ENCODE measurements at places on chromosomes 13 and 19.

- no peak for DNase-seq
Observed at GRCh38 chr19:49553451-49554271, 25.9 kb downstream of the RCN3 start.

DNA sequence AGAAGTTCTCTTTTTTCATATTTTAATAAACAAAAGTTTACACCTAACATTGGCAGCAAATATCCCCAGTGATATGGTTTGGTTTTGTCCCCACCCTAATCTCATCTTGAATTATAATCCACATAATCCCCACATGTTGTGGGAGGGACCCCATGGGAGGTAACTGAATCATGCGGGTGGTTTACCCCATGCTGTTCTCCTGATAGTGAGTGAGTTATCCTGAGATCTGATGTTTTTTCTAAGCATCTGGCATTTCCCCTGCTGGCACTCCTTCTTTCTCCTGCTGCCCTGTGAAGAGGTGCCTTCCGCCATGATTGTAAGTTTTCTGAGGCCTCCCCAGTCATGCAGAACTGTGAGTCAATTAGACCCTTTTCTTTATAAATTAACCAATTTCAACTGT lies 214.7 kb downstream of the SLITRK1 start:
- no peak for DNase-seq

DNA sequence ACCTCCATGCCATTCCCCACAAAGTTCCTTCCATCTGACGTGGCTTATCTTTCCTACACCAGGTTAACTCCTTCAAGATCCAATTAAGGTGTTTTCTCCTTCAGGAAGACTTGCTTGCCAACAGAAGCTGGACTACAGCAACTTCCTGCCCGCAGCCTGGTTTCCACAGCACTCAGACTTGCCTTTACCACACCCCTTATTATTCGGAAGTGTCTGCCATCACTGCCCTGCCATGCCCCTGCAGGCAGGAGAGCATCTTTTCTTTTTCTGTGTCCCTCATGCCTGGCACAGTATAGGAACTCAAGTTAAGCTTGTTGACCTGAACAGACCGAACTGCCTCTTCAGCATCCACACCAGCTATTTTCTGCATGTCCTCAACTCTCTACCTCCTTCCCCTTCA lies 168.0 kb downstream of the FOXO1 start:
- DNase-seq = no peak

- no peak for DNase-seq
Observed at GRCh38 chr19:5299137-5299536, 41.5 kb downstream of the PTPRS start.

- no peak for DNase-seq
Observed at GRCh38 chr19:39154629-39155100, 29.1 kb downstream of the PAK4 start.

DNA sequence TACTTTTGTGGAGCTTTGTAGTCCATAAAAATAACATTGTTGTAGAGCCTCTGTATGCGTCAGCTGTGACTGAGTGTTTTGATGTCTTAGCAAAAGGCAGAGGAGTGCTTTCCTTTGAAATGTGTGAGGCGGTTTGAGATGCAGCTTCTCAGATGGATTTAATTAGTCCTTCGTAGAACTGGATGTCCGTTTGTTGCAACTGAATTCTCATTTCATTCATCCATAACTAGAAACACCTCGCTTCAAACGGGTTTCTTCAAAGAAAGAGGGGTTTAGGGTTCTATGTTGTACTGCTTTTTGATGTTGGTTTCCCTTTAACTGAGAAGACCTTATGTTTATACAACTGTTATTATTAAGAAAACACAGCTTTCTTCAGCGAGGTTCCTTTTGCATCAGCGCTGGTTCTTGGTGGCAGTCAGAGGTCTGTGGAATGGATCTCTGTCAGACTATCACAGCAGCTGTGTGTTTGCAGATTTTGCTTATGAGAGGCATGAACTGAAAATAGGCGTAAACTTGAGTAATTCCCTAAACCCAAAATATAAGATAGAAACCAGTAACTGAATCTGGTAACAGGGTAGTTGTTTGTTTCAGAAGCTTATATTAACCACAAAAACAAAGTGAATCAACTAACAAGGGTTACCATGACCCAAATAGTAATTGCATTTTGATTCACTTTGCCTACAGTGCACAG lies 194.4 kb downstream of the GGACT start:
- no peak for DNase-seq

- no peak for DNase-seq
Observed at GRCh38 chr19:29566496-29567054, 39.5 kb upstream of the POP4 start.

- DNase-seq = no peak
Observed at GRCh38 chr19:38617764-38618589, at the start of gene MAP4K1. Gene MAP4K1 (minus strand): TSS chr19:38617953. CDS start chr19:38617895, 58 bp downstream.

GRCh38 chr13:34748596-34748995 lies 193.5 kb upstream of the NBEA start:
- no peak for DNase-seq

GRCh38 chr19:51012661-51013190 lies 6.8 kb downstream of the KLK10 start:
- DNase-seq = no peak

DNA sequence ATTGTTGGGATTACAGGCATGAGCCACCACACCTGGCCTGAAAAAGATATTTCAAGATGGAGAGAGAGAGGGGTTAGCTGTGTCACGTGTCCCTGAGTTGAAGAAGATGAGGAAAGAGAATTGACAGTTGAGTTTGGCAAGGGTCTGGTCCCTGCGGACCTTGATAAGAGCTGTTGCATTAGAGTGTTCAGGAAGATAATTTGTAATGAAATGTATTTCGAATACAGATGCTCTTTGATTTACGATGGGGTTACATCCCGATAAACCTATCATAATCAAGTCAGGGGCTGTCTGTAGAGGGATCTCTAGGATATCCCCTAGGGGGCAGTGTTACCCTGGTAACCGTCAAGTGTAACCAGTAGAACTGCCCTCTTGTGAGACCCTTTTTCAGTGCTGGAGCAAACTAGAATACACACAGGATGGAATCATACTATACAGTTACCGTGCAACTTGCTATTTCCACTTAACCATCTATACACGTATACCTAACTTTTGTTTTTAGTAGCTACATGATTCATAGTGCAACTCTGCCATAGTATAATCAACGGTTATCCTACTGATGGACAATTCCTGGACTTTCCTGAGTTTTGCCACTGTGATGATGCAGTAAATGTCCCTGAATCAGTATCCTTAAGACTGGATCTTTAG lies 1.5 kb upstream of the ELOF1 start:
- DNase-seq = peak; percentile 9

DNA sequence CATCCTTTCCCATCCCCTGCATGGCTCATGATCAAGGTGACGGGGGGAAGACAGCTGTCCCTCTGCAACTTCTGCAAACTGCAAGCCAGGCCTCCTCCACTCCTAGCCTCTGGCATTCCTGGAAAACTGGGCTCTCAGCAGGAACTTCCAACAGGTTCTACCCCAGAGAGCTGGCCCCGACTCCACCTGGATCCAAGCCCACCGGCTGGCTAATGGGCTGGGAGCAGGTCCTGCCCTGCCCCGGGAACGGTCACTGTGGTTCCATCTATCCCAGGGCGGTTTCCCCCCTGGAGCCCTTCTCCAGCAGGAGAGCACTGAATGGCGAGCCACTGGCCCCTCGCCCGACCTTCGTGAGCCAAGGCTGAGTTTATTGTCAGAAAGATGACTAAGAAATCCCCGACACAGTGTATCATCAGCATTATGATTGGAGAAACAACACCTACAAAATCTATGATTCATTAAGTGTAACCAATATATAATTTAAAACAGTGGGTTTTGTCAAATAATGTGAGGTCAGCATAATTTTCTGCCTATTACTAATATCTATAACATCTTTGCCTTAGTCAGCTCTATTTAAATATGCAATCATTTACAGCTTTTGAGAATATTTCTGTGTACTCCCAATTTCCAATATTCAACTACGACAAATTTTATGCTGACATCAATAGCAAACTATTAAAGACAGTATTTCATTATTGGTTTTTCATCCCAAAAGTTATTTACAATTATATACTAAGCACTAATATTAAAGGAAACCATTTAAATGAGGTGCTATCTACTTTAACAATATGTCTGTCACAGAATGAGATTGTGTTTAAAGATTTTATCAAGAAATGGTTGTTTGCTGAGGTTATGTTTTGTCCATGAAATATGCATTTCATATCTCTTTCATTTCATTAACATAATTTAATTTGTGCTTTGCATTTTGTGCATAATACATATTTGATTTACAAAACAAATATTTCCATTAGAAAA lies 133.0 kb downstream of the URI1 start:
- DNase-seq = no peak

- peak; percentile 65 for DNase-seq
Observed at GRCh38 chr13:40069173-40070044, 413.9 kb downstream of the COG6 start.

DNA sequence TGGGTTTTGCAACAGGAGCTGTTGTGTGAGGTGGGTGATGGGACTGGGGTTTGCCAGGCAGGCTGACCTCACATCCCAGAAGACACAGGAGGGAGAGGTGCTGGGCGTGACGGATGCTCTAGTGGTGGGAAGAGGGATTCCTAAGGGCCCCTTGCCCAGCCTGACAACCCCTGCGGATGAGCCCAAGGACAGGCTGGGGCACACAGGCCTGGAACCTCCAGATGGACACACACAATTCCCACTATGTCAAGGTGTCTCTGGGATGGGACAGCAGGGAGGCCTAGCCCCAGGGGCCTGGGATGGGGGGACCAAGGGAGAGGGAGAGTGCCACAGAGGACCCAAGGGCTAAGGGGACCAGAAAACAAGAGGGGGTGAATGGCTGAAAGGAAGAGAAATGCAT lies 191.5 kb downstream of the ZNF536 start:
- no peak for DNase-seq

GRCh38 chr19:55625004-55625326 lies 599 bp upstream of the ZNF784 start:
- no peak for DNase-seq

DNA sequence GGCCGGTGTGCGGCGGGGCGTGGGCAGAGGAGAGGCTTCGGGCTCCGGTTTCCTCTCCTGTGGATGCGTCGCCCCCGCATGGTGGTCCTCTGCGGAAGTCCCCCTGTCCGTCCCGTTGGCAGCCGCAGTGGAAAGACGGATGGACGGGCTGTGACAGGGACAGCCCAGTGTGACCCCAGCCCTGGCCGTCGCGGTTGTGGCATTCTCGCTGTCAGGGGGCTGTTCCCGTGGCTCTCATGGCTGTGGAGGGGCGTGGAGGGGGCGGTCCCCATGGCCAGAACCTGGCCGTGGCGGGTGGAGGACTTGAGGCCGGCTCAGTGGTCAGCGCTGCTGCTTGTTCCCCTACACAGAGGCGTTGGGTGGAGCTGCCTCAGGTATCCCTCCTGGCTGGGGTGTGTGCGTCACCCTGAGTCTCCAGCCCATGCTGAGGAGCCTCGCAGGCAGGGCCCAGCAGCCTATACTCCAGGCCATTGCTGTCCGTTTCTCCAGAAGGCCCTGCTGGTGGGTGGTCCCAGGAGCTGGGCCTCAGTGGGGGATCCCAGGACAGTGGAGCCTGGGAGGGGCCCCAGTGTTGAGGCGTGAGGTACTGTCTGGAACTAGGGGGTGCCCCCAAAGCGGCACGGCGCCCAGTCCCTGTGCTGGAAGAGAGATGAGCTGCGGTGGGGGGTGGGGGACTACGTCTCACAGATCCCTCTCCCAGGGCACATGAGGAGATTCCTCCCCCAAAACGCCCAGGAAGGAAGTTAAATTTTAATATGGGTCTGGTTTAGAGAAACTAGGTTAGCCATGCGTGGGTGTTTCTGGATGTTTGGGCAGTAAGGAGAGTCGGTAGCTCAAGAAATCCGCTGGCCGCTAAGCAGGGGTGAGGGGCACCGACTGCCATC lies 20.3 kb downstream of the CSNK1G2 start:
- no peak for DNase-seq

- DNase-seq = no peak
Observed at GRCh38 chr13:80881495-80881894, 540.6 kb upstream of the SPRY2 start.

DNA sequence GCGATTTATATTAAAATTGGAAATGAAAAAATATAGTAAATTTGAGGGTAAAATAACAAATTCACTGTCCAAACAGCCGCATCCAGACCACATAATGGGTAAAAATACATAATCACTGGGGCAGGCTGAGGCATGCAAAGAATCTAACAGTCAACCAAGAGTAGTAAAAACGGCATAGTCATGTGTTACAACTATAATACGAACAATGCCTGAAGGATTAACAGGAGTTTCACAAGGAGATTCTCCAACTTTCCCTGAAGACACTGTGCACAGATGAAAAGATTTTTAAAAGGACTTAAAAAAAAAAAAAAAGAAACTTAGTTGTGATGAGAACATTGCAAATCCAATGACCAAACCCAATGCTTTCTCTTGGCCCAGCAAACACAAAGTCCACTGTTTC lies 20.4 kb upstream of the ATXN8OS start:
- DNase-seq = no peak

DNA sequence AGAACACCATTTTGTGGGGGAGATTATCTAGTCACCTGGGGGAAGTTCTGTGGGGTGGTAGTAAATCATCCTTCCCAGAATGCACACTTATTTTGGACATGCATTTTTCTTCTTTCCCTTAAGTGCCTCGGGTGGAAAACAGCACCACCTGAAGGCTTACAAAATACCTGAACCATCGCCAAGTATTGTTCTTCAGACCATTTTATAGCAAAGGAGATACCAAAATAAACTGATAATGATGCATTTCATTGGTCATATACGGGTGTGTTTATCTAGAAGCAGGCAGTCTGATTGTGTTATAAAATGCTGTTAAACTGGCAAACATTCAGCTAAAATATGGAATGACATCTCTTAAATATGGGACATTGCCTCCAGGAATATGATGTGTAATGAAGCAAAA lies 1034.7 kb downstream of the SLITRK1 start:
- DNase-seq = no peak

DNA sequence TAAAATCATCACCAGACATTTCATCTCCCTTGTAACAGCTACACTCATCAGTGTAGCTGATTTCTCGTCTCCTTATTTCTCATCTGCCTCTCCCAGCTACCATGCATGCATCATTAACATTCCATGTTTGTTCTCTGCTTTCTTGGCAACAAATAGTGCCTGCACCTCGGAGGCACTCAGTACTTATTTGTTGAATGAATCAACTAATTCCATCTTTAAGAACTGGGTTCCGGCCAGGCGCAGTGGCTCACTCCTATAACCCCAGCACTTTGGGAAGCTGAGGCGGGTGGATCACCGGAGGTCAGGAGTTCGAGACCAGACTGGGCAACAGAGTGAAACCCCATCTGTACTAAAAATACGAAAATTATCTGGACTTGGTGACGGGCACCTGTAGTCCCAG lies 63.9 kb upstream of the GTF3A start:
- DNase-seq = no peak

GRCh38 chr13:103952183-103952582 lies 886.0 kb upstream of the SLC10A2 start:
- DNase-seq = no peak

DNA sequence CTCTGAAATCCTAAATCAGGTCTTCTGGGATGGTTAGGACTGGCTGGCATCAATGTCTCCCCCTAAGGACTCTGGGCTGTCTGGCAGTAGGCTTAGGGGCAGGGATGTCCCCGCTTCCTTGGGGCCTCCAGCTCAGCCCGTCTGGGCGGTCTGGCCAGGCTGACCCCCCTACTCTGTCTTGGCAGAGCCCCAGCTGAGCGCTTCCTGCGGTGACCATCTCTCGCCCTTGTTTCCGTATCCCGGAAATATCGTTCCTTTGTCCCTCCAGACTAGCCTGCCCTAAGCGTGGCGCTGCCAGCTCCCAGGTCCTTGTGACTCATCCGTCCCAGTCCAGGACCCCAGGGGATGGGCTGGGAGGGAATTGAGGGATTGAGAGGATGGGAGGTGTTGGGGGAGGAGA lies 11.3 kb downstream of the GTPBP3 start:
- no peak for DNase-seq
